ENCODE measurements at places on chromosomes 4 and X.
A peak's percentile ranks its signal among the peaks of the same experiment; 100 is the strongest.

DNA sequence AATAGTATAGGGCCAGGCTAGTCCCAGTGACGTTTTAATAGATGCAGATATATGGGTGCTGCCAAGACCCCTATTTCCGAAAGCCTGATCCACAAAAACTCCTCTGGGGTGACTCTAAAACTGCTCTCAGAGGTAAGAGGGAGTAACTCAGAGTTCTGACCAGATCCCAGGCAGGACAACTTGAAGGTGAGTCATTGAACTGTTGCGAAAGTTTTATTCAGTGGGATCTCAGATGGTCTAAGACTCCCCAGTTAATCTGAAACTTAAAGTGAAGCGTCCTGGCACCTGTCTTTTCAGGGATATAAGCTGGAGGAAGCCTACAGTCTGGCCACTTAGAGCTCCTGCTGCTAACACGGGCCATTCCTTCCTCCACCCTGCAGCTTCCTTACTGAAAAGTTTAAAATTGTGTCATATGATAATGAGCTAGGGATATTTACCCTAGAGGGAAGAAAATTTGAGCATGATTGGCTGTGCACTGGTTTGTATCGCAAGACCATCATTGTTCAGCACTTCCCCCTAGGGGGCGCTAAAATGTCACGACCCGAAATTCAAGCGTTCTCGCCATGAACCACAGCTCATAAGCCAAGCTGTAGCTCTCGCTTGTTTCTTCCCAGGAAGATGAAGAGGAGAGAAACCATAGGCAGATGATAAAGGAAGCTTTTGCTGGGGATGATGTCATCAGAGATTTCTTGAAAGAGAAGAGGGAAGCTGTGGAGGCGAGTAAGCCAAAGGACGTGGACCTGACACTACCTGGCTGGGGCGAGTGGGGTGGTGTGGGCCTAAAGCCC lies 19.5 kb downstream of the UTP14A start:
- ATAC-seq = peak; percentile 87

DNA sequence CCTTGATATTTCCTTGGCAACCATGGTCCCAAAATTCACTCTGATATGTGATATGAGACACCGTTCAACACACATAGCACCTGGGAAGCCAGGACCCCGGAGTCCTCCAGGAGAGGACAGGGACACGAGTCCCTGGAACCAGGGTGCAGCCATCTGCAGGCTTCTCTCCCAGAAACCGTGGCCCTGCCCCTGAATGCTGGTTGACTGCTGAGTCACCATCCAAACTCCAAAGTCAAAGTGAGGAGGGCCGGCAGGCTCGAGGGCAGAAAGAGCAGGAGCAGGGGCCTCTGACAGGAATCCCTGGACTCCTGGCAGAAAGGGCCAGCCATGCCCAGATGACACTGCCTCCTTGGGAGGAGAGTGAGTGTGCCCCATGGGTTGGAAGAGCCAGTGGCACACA lies 6.9 kb upstream of the PNMA6A start:
- ATAC-seq = no peak

GRCh38 chr4:10421344-10422055 lies 35.7 kb downstream of the ZNF518B start:
- ATAC-seq = no peak

- ATAC-seq = no peak
Measured at GRCh38 chrX:78746496-78746895, 1.0 kb upstream of the LPAR4 start.

Measured in activated T-helper 17 cell treated with anti-CD3 and anti-CD28 coated beads, Interleukin-2, amount 50 U/mL, for 72 hours (primary cell).